ENCODE measurements at places on chromosomes 4 and X.

DNA sequence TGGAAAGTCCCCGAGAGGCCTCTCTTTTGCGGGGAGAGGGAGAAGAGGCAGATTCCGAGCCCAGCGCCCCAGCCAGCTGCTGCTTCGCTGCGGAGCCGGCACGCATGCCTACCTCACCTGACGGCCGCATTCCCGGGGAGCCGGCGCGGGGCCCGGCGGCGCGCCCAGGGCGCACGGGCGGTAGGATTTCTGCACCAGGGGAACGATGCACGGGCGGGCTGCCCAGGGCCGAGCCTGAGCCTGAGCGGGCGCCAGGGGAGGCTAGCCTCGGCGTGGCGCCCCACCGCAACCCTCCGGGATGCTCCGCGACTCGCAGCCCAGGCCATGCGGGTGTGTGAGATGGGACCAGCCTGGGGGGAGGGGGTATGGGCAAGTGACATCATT, 81.3 kb upstream of the SCML1 start:
- no peak for DNase-seq

DNA sequence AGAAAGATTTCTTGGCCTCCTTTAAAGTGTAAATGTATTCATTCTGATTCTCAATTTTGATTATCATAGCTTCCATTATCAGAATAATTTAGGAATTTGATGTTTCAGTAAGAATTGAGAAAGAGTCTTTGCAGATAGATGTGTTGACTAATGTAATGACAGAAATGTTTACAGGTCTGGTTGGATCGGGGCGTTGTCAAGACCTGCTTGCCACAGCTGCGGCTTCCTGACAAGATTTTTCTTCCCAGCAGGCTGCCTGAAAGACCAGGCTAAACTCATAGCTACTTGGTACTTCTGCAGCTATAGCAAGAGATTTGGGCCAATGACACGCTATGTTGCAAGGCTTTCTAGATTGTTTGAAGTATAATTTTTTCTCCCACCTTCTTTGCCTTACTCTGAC, 91.5 kb upstream of the ANKRD50 start:
- DNase-seq, result no peak

DNA sequence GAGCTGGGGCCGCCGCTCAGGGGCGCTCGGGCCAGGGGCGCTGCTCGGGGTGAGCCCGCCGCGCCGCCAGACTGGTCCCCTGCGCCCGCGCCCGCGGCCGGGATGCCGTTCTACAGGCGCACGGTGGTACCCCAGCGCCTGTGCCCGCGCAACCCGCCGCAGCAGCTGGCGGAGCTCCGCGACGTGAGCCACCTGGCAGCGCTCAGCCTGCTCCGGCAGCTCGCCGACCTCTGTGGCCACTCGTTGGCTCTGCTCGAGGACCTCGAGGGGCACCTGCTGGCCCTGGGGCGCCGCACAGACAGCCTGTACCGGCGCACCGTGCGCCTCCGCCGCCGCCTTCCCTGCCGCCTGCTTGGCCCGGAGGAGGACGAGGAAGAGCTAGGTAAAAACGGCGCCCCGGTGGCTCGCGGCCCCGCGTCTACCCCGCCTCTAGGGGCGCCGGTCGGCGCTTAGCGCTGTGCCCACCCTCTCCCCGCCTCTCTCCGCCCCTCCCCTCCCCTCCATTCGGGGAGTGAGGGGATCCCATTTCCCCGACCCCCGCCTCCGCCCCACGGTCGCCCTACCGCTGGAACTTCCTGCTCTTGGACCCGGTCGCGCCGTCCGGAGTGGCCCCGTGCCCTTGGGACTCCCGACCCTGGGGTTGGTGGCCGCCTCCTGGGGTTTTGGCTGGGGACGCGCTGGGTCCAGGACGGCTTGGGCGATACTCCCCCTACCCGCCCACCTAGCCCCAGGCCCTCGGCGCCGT, 513 bp downstream of the NHSL2 start:
- no peak for DNase-seq

DNA sequence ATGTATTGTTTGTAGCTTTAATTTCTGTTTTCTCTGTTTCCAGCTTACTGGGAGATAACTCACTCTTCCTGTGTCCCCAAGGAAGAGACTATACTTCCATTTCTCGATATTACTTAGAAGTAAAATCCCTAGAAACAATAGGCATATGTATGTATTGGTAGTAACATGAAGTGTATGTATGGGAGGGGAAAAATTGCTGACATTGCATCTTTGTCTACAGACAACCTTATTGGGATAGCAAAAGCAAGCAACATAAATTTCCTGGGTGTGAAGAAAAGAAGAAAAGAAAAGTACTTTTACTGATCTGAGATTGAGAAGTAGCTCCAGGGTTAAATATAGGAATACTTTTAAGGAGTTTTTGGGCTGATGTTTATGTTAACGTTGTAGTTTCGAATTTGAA, 15.4 kb downstream of the AP1AR start:
- DNase-seq, result no peak

- DNase-seq, result no peak
Observed at GRCh38 chrX:77422891-77423648, 24.1 kb upstream of the FGF16 start.

- DNase-seq, result no peak
Observed at GRCh38 chrX:38275615-38276014, 51.7 kb downstream of the RPGR start.

GRCh38 chr4:188268131-188268908, 129.1 kb downstream of the TRIML1 start:
- no peak for DNase-seq

- no peak for DNase-seq
Observed at GRCh38 chr4:16078195-16078760, 5.5 kb downstream of the PROM1 start.

DNA sequence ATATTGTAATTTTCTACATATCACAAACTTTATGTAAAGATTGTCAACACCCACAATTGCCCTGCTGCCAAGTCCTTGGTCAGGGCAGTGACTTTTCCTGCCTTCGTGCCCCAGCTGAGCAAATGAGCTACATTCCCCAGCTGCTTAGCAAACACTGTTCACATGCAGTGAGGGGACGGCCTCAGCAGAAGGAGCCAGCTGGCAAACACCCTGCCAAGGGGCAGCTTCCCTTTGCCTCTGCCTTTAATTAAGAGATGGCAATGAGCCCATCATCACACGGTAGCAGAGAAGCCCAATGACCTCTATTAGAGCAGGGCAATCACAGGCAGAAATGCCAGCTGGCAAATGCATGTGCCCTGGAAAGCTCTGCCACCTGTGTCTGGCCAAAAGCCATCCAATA, 253.4 kb downstream of the EPHA5 start:
- no peak for DNase-seq

DNA sequence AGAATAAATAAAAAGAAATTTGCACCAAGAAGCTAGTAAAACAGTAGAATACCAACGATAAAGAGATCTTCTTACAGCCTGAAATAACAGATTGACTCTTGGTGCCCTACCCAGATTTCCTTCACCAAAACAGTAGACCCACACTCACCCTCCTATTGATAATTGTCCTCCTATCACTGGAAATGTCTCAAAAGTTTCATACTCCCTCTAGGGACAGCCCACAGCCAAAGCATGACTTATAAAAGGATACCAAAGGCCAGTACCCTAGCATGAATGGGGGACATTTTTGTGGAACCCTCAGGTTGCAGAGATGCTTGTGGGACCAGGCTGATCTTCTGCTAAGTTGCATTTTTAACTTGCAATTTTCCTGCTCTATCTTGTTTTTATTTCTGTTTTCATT, 104.1 kb downstream of the INPP4B start:
- DNase-seq, result no peak

DNA sequence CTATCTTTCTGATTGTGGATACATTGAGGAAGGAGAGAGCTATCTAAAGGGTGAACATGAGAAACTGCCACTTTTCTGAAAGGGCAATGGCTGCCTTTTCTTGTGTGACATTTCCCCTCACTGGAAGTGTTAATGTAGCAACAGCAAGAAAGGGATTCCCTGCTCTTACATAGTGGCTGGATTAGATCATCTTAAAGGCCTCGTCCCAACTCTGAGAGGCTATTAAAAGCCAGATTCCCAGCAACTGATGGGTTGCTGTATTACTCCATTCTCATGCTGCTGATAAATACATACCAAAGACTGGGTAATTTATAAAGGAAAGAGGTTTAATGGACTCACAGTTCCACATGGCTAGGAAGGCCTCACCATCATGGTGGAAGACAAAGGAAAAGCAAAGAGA, 33.7 kb upstream of the ADH7 start:
- DNase-seq, result no peak

DNA sequence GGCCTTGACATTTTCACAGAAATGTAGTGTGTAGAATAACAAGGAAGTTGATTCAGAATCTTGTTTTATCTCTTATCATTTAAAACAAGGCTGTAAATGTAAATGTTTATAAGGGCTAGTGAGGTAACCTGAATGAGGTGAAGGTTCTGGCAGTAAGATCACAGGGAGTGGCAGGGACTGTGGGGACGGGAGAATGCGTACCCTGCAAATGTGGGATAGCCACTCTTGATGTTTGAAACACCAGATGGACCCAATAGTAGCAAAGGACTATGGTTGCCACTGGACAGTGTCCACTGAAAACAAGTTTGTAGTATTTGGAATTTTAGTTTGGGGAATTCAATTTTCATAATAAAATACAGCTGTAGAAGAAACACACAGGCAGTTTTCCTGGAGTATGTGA, 155.3 kb downstream of the FHIP1A start:
- no peak for DNase-seq

- DNase-seq, result no peak
Observed at GRCh38 chr4:109930464-109930863, 17.8 kb downstream of the EGF start.

GRCh38 chrX:140572724-140573123, 67.9 kb upstream of the SOX3 start:
- DNase-seq, result no peak

- no peak for DNase-seq
Observed at GRCh38 chrX:152810403-152810802, 20.2 kb downstream of the CETN2 start.

All from gastrocnemius medialis (tissue), 4 donors.